ENCODE measurements at places on chromosomes 3 and 15. TPM values are rescaled to one million over a fixed set of nuclear protein-coding genes. Genes with fewer than 3 reads are reported as not detected.

The COL6A5 gene
- total RNA-seq: not detected

The GMNC gene
- total RNA-seq: not detected

The ITIH1 gene
- 0.31 TPM for total RNA-seq

The GATM gene
- total RNA-seq: 7.6 TPM

The GOLGA8S gene
- total RNA-seq: 0.15 TPM

The POTEB gene
- not detected for total RNA-seq

The TRIM71 gene
- 0.18 TPM for total RNA-seq

The LRRC31 gene
- total RNA-seq: not detected

The HESX1 gene
- 1.1 TPM for total RNA-seq

The GASK1A gene
- not detected for total RNA-seq

The SKOR1 gene
- 0.21 TPM for total RNA-seq

The MESP1 gene
- total RNA-seq: 6.4 TPM

The ITIH3 gene
- 0.67 TPM for total RNA-seq

The GYG1 gene
- 75.2 TPM for total RNA-seq

The CHCHD6 gene
- 31.5 TPM for total RNA-seq

The NDUFB4 gene
- total RNA-seq: 208 TPM

The RAD51 gene
- total RNA-seq: 30.3 TPM

The ZDHHC3 gene
- total RNA-seq: 49.5 TPM

The CHRD gene
- 1.4 TPM for total RNA-seq

The TNIK gene
- total RNA-seq: 1.9 TPM

The CHST13 gene
- total RNA-seq: 0.64 TPM

The FBXW12 gene
- total RNA-seq: not detected

The RPL22L1 gene
- total RNA-seq: 35.2 TPM

The CCDC39 gene
- not detected for total RNA-seq

The CA12 gene
- 0.74 TPM for total RNA-seq

The IL17RD gene
- 3.5 TPM for total RNA-seq

The KLHL24 gene
- total RNA-seq: 42.0 TPM

The SCAMP5 gene
- total RNA-seq: 11.2 TPM

The RBPMS2 gene
- 33.7 TPM for total RNA-seq

The AADACL2 gene
- total RNA-seq: not detected

The DPPA2 gene
- not detected for total RNA-seq

The CP gene
- total RNA-seq: 5.8 TPM

The CYP11A1 gene
- 0.57 TPM for total RNA-seq

The PRICKLE2 gene
- total RNA-seq: 0.26 TPM

The CDHR4 gene
- not detected for total RNA-seq

The RSL24D1 gene
- 59.8 TPM for total RNA-seq

The C3orf52 gene
- total RNA-seq: 12.6 TPM

The RPUSD2 gene
- 17.5 TPM for total RNA-seq

The NTRK3 gene
- total RNA-seq: not detected
